ENCODE measurements at places on chromosomes 4 and X. TPM values are rescaled to one million over a fixed set of nuclear protein-coding genes. Genes with fewer than 3 reads are reported as not detected.

CSAG2 gene
- not detected for total RNA-seq

- H3K4me1 ChIP-seq: peaks cover 4% of the 10 kb centered on the region
- H3K36me3 ChIP-seq: peaks cover 4% of the 10 kb centered on the region
- H3K4me3 ChIP-seq: no peak overlapping the region
- no peak for DNase-seq
- H3K27me3 ChIP-seq: no peaks in the 10 kb centered on the region
These were observed 11.8 kb downstream of the MOB1B start for GRCh38 chr4:70914000-70914399.

GRCh38 chr4:137065311-137065710 lies 467.0 kb downstream of the PCDH18 start:
- no peak for DNase-seq
- H3K4me3 ChIP-seq: no peak overlapping the region
- H3K4me1 ChIP-seq: no peaks in the 10 kb centered on the region
- no peaks in the 10 kb centered on the region for H3K36me3 ChIP-seq

GRCh38 chrX:134641346-134641745 lies 16.9 kb downstream of the PLAC1 start:
- H3K27me3 ChIP-seq: peaks cover 20% of the 10 kb centered on the region
- no peaks in the 10 kb centered on the region for H3K36me3 ChIP-seq
- no peak overlapping the region for H3K27ac ChIP-seq
- H3K4me1 ChIP-seq: no peaks in the 10 kb centered on the region
- DNase-seq: no peak
- no peak overlapping the region for H3K4me3 ChIP-seq

DNA sequence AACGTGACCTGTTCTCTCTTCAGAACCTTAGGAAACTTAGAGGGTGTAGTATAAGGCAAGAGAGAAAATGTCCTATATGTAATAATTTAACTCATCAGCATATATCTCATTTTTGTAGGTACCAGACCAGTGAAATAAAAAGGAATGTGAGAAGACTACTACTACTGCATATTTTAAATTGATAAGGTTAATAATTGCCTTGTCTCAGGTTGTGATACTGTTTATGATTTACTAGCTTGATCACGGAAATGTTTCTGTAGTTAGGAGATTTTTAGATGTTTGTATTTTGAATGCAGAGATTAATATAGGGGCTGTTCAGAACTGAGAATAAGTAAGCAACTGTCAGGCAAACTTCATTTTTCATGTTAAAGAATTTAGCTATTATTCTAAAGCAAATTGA lies 1563.4 kb downstream of the C4orf33 start:
- no peak overlapping the region for H3K4me3 ChIP-seq
- DNase-seq: no peak
- no peaks in the 10 kb centered on the region for H3K4me1 ChIP-seq
- no peaks in the 10 kb centered on the region for H3K27me3 ChIP-seq
- no peak overlapping the region for H3K27ac ChIP-seq

DNA sequence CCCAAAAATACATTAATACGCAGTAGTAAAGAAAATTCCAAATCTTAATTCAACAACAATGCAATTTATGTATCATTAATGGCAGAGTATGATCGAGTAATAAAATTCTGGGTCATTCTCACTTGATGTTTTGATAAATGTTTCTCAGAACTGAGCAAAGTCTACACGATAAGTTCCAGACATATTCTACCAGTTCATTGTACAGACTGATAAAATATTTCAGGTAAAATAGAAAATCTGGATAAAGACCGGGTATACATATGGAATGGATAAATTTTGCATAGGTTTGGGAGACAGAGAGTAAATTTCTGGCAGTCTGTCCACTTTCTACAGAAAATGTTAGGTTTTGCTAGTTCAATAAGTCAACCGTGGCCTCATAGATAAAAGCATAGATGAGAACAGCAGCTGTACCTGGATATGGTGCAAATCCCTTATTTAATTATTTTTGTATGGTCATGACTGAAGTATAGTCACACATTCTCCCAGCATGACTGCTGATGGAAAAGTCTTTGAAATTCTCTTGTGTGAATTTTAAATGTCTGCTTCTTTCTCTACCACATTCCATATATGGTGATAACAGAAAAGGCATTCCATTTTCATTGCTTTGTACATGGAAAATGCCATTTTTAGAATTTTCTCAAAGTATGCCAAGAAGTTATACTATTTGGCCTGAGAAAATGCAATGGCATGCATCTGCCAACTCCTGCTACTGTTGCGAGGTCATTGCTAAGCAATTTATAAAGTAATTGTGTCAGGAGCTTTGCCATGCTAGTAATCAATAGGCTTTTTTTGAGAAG lies 301.9 kb upstream of the ARSJ start:
- no peak overlapping the region for H3K27ac ChIP-seq
- no peak overlapping the region for H3K4me3 ChIP-seq
- no peaks in the 10 kb centered on the region for H3K36me3 ChIP-seq
- no peaks in the 10 kb centered on the region for H3K27me3 ChIP-seq
- no peaks in the 10 kb centered on the region for H3K4me1 ChIP-seq

Data from lung (tissue), 17 donors.